ENCODE measurements at places on chromosomes 4 and X.

GRCh38 chr4:84263415-84263814, 235.7 kb downstream of the NKX6-1 start:
- no peak for DNase-seq

GRCh38 chr4:43325220-43325967, 432.9 kb downstream of the GRXCR1 start:
- no peak for DNase-seq

- no peak for DNase-seq
Measured at GRCh38 chr4:10006231-10006600, 15.1 kb downstream of the SLC2A9 start.

- peak; percentile 63 for DNase-seq
Measured at GRCh38 chr4:115110191-115111181, 2.9 kb downstream of the NDST4 start.

- no peak for DNase-seq
Measured at GRCh38 chr4:184534511-184535391, 60.4 kb upstream of the IRF2 start.

- no peak for DNase-seq
Measured at GRCh38 chr4:101163936-101164335, 183.4 kb downstream of the PPP3CA start.

DNA sequence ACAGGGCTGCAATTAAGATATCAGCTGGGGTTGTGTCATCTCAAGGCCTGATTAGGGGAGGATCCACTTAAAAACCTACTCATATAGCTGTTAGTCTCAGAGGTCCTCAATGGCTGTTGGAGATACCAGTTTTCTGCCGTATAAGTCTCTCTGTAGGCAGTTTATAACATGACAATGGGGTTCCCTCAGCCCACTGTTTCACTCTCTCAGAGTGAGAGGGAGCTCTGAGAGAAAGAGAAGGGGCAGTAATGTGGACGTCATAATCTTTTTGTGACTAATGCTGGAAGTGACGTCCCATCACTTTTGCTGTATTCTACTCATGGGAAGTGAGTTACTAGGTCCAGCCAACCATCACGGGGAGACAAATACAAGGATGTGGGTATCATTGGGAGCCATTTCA, 70.3 kb downstream of the STIM2 start:
- no peak for DNase-seq

DNA sequence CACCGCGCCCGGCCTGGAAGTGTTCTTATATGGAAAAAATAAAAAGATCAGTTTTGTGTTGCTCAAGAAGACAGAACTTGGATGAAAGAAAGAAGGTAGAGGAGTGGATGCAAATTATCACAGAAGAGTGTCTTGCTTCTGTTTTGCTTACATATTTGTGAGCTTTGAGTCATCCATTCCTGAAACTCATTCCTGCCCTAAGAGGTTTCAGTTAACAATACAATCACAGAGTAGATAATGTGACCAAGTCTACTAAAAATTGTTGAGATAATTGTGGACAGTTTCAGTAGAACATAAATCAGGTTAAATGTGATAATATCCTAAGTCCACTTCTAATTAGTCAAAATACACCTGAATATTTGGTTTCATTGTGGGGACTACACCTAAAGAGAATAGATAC, 26.4 kb upstream of the LRCH2 start:
- no peak for DNase-seq

DNA sequence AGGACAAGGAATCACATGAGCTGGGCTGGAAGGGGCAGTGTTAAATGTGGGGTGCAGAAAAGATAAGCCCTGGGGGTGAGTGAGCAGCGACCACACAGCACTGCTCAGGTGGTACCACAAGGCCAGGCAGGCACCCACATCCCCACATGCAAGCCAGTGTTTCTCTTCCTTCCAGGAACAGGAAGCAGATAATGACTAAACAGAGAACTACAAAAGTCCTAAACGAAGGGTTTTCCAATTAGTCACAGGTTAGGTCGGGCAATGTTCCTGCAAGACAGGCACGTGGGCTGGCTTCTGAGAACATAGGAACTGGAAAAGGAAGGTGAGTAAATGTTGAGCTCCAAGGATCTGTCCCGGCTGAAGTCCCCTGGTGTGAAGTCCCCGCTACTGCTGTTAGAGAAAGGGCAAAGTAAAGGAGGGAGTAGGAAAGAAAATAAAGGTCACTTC, 19.5 kb downstream of the RELL1 start:
- no peak for DNase-seq

GRCh38 chrX:151825007-151825406, 87.7 kb upstream of the MAGEA4 start:
- no peak for DNase-seq

GRCh38 chrX:78129714-78130113, 9.7 kb downstream of the TAF9B start:
- no peak for DNase-seq

DNA sequence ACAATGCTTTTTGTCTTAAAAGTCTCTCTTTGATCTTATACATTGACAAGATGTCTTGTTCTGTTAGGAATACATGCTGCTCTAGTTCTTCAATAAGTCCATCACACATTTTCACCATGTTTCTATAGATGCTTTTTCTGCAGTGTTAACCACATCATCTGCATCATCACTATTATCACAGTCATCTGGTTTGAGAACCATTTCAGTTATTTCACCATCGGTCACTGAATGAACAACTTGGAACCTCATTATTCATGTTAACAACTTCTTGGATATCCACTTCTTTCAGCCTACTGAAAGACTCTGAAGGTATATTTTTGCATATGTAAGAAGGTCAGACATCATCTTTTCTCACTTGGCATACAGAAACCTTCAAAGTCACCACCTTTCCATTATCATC, 975.2 kb downstream of the STIM2 start:
- no peak for DNase-seq

GRCh38 chr4:166798126-166798525, 436.2 kb downstream of the SPOCK3 start:
- no peak for DNase-seq

GRCh38 chr4:156797206-156797605, 174.4 kb downstream of the PDGFC start:
- DNase-seq: no peak

GRCh38 chr4:165922747-165923146, 49.7 kb downstream of the TLL1 start:
- no peak for DNase-seq

DNA sequence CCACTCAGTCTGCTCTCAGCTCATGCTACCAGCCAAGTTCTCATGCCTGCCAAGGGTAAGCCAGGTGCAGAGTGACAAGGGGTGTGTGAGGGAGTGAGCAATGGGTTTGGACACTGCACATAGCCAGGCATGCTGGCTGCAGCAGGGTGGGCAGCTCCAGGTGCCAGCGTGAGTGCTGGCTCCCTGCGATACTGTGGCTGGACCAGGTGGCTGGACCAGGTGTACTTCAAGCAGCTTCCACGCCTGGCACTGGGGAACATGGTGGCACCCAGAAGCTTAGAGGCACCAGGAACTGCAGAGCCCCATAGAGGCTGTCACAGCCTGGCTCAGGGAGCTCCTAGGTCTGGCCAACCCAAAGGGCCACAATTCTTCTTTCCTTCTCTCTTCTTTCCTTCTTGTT, 234.9 kb upstream of the GIMD1 start:
- no peak for DNase-seq

DNA sequence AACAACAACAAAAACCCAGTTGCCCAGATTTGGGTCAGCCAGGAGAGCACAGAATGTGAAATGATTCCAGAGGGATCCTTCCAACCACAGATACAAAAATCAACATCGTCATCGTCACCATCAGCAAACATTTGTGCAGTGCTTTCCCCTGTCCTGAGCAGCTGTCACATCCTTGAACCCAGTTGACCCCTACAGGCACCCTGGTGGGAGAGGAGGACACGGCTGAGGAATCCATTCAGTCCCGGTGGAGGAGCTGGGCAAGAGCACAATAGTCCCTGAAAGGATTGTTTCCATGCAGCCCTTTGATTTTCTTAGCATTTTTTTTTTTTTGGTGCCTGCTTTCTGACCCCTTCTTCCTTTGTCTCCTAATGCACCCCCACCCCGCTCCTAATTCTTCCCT, 37.1 kb upstream of the STX18 start:
- DNase-seq: no peak

DNA sequence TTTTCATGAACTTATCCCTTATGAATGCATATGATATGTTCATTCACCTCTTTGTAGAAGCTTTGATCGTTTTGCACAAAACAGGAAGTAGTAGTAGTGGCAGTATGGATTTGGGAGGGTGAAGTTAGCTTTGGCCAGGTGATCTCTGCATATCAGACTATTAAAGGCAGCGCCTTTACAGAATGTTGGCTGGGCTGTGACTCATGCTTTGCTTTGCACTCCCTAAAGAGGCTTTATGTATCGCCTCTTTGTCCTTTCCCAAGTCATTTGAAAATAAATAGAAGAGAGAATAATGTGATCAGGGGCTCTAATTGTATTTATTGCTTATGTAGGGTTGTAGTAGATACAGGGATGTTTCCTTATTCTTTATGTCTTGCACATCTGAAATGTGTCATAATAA, 50.4 kb downstream of the SHROOM3 start:
- DNase-seq: no peak

DNA sequence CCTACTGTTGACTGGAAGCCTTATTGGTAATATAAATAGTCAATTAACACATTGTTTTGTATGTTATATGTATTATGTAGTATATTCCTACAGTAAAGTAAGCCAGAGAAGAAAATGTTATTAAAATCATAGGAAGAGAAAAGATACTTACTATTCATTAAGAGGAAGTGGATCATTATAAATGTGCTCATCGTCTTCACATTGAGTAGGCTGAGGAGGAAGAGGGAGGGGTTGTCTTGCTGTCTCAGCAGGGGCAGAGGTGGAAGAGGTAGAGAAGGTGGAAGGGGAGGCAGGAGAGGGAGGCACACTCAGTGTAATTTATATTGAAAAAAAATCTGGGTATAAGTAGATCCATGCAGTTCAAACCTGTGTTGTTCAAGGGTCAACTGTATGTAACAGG, 10.6 kb downstream of the CDKL5 start:
- DNase-seq: no peak
